ENCODE measurements at places on chromosomes 5 and 9. TPM values are rescaled to one million over a fixed set of nuclear protein-coding genes. Genes with fewer than 3 reads are reported as not detected.
A peak's percentile ranks its signal among the peaks of the same experiment; 100 is the strongest.

OSMR gene
- 4.4 TPM for total RNA-seq

- no peak overlapping the region for H3K4me3 ChIP-seq
- H3K27ac ChIP-seq = no peak overlapping the region
- DNase-seq = no peak
Observed at GRCh38 chr5:122639864-122640263, 135.0 kb upstream of the SNX2 start.

NUTM2F gene
- not detected for total RNA-seq

DNA sequence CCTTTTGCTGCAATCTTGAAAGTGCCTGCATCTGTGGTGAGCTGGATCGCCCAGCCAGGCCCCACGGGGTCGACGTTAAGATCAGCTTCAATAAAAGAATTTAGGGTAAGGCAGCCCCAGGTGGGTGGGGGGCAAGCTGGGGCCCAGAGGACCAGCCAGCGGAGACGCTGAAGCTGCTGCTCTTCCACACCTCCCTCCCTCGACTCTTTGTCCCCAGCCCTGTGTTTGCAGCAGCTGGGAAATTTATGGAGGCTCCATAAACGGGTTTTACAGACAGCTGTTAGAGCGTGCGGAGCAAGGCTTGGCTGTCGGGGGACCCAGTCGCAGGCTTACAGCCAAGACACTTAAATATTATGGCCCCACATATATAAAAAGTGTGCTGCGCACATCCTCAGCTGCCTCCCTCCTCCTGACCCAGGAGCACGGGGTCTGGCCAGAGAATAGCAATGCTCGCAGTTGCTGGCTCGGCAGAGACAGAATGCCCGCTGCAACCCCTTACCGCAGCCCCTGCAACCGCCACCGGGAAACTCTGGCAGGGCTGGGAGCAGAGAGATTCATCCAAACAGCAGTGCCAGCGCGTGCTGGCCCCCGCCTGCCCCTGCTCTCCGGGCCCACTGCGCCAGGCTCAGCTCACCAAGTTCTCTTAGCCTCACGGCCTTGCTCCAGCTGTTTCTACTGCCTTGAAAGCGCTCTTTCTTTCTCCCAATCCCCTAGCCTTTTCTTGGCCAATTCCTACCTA lies 28.4 kb upstream of the MVB12B start:
- peak overlapping the region; percentile 72 for H3K27ac ChIP-seq
- peak; percentile 83 for DNase-seq
- no peaks in the 10 kb centered on the region for H3K36me3 ChIP-seq
- peaks cover 22% of the 10 kb centered on the region for H3K4me1 ChIP-seq

GRCh38 chr5:84265130-84265529 lies 119.5 kb downstream of the EDIL3 start:
- no peak overlapping the region for H3K4me3 ChIP-seq
- no peaks in the 10 kb centered on the region for H3K36me3 ChIP-seq
- no peak for DNase-seq
- H3K27me3 ChIP-seq = no peaks in the 10 kb centered on the region
- no peak overlapping the region for H3K27ac ChIP-seq

SMIM33 gene
- not detected for total RNA-seq

DNA sequence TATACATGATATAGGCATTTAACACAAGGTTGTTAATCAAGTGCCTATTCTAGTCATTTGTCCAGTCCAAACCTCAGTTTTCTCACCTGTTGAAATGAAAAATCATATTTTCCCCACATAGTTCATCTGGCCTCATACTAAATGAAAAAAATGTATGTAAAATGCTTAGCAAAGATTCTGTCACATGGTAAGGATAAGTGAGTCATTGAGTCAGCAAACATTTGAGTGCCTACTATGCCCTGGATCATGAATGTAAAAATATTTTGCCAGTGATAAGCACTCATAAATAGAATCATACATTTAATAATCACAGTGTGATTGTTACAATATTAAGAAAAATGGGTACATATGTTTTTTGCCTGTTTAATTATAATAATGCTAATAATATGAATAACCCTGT lies 181.2 kb upstream of the PAPPA start:
- DNase-seq = no peak
- H3K4me1 ChIP-seq = no peaks in the 10 kb centered on the region
- no peak overlapping the region for H3K27ac ChIP-seq
- no peaks in the 10 kb centered on the region for H3K36me3 ChIP-seq
- H3K27me3 ChIP-seq = no peaks in the 10 kb centered on the region

DNA sequence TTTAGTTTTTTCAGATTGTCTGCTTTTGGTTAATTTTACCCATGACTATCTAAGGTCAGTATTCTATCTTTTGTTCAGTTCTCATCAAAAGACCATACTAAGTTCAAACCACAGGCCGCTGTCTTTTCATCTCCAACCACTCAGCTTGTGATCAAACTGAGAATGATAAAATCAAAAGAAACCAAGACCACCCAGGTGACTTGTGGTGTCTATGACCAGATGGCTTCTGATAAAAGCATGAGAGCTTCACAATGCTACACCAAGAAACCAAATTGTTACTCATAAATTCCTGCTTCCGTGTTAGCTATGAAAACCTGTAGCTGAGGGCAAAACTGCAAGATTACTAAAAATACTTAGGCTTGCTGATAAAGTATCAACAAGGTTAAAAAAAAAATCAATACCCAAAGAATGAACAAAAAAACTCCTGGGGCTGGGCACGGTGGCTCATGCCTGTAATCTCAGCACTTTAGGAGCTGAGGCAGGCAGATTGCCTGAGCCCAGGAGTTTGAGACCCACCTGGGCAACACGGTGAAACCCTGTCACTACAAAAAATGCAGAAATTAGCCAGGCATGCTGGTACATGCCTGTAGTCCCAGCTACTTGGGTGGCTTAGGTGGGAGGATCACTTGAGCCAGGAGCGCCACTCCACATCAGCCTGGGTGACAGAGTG lies 25.8 kb upstream of the GPX8 start:
- no peaks in the 10 kb centered on the region for H3K36me3 ChIP-seq
- no peak overlapping the region for H3K4me3 ChIP-seq
- no peak for DNase-seq

- no peaks in the 10 kb centered on the region for H3K36me3 ChIP-seq
- no peak for DNase-seq
- no peak overlapping the region for H3K4me3 ChIP-seq
- no peaks in the 10 kb centered on the region for H3K27me3 ChIP-seq
- no peak overlapping the region for H3K27ac ChIP-seq
Observed at GRCh38 chr9:117779760-117780159, 75.6 kb downstream of the TLR4 start.

DNA sequence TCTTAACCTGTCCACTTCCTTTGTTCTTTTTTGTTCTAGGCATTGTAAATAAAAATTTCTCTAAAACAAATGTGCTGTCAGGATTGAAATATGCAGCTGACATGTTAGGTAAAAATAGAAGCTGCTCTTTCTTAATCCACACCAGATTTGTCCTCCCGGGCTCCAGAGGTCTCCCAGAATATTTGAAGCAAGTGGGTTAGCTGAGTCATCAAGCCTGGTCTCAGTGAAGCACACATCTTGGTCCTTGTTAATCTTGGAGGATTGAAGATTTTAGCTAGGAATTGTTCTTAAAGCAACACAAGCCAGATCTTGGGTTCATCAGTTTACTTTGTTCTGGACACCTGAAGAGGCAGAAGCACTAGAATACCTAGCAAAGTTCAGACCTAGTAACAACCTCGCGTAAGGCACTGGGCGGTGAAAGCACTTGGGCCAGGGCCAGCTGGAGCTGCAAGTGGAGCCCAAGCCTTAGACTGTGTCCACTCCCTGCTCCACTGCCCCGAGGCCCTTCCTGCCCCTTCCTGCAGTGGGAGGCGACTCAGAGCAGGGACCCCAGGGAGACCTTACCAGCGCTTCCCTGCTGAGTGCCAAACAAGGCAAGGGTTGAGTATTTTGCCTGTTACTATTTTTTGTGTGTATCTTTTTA lies 36.5 kb downstream of the HABP4 start:
- no peak overlapping the region for H3K4me3 ChIP-seq

GRCh38 chr9:130609163-130609562 lies 29.8 kb downstream of the FUBP3 start:
- H3K4me3 ChIP-seq = no peak overlapping the region
- peaks cover 3% of the 10 kb centered on the region for H3K4me1 ChIP-seq
- peaks cover 36% of the 10 kb centered on the region for H3K36me3 ChIP-seq
- H3K27me3 ChIP-seq = no peaks in the 10 kb centered on the region
- DNase-seq = no peak

DNA sequence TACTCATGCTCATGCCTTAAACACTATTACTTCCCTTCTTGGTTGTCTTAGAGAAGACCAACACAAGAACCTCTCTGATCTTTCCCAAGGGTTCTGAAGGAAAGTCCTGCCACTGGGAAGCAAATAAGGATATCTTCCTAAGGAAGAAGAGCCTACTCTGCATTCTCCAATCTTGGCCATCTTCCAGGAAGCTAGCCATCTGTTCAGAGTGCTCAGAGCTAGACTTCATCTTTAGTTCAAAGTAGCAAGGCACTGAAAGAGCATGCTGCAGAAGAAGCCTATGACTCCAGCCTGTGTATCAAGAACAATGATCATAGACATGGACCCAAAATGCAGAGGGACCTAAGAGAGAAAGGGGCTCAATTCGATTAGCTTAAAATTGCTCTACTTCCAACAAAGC lies 114.7 kb downstream of the KIAA0825 start:
- no peaks in the 10 kb centered on the region for H3K4me1 ChIP-seq
- H3K27me3 ChIP-seq = no peaks in the 10 kb centered on the region
- H3K36me3 ChIP-seq = no peaks in the 10 kb centered on the region
- peak; percentile 23 for DNase-seq
- no peak overlapping the region for H3K4me3 ChIP-seq

DNA sequence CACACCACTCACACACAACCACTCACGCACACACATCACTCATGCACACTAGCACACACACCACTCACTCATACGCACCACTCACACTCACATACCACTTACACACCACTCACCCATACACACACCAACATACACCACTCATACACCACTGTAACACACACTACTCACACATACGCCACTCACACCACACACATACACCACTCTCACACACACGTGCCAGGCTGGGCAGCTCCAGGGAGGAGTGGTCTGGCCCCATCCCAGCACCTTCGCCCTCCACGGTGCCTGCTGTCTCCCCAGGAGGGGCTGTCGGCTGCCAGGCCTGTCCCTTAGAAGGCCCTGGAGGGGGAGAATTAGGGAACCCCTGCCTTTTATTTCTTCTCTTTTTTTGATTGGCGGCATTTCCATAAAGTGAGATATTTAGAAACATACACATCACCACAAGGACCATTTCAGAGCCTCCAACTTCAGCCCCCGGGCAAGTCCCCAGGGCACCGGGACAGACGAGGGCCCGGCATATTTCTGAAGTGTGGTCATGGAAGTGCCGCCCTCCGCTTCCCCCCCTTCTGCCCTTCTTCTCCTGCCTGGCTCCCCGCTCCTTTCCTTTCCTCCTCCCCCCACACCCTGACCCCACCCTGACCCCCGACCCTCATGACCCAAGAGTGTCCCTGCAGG lies 6.3 kb upstream of the ASB6 start:
- H3K27ac ChIP-seq = no peak overlapping the region
- H3K36me3 ChIP-seq = no peaks in the 10 kb centered on the region
- DNase-seq = no peak

DNA sequence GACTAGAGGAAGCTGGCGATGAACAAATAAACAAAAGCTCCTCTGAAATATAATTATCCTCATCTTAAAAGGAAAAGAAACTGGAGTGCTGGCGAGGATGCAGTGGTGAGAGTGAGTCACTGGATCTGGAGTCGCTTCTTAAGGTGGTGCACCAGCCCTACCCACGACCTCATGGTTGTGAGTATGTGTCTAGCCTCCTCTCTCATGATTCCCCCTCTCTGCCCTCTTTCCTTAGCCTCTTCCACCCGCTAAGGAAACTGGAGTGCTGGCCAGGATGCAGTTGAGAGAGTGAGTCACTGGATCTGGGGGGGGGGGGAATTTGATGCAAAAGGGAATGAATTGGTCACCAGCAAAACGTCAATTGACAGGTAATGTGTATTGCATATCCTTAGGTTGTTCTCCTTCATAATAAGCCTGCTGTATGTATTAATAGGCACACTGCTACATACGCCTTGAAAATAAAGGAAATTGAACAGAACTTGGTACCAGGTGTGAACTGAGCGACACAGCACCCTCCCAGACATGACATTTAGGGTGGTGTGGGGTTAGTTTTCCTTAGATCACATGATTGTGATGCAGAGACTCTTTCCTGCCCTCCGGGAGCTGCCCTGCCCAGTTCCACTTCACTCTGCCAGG lies 36.3 kb upstream of the EBF1 start:
- H3K4me3 ChIP-seq = no peak overlapping the region
- H3K4me1 ChIP-seq = no peaks in the 10 kb centered on the region
- no peaks in the 10 kb centered on the region for H3K36me3 ChIP-seq

TMEM252 gene
- total RNA-seq = 0.09 TPM

HAPLN1 gene
- 0.31 TPM for total RNA-seq

DNA sequence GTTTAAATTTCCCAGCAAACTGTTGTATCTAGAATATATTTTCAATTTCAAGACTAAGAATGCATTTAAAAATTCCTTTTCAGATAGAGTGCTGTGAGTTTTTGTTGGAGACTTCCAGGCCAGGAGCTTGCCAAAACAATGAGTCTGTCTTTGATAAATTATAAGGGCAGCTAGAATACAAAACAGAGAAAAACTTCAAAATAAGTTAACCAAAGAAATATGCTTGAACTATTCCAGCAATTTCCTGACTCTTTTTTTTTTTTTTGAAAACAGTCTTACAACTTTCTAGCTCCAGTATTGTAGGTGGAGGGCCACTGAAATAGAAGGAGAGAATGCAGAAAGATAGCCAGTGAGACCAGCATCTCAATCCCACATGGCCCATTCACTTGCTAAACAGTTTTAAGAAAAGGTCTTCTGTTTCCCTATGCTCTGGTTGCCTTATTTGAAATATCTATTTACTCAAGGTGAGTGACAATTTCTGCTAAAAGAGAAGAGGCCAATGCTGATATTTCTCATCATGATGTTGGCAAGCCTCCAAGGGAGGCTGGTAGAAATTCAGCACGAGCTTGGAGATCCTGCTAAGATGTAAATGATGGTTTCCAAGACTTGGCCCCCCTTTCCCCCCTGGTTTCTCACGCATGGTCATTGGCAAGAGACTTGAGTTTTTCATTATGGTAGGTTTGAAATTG lies 103.2 kb downstream of the USP20 start:
- H3K36me3 ChIP-seq = no peaks in the 10 kb centered on the region
- H3K27ac ChIP-seq = peak overlapping the region; percentile 37
- H3K27me3 ChIP-seq = no peaks in the 10 kb centered on the region
- H3K4me1 ChIP-seq = peaks cover 2% of the 10 kb centered on the region
- H3K4me3 ChIP-seq = no peak overlapping the region

GRCh38 chr9:115412656-115413055 lies 294.7 kb upstream of the TNC start:
- no peaks in the 10 kb centered on the region for H3K4me1 ChIP-seq
- no peak for DNase-seq
- no peak overlapping the region for H3K27ac ChIP-seq
- no peak overlapping the region for H3K4me3 ChIP-seq
- H3K36me3 ChIP-seq = no peaks in the 10 kb centered on the region

Data from muscle of leg (tissue), 16 donors.